ENCODE measurements at places on chromosomes 3 and 15. TPM values are rescaled to one million over a fixed set of nuclear protein-coding genes. Genes with fewer than 3 reads are reported as not detected.

DNA sequence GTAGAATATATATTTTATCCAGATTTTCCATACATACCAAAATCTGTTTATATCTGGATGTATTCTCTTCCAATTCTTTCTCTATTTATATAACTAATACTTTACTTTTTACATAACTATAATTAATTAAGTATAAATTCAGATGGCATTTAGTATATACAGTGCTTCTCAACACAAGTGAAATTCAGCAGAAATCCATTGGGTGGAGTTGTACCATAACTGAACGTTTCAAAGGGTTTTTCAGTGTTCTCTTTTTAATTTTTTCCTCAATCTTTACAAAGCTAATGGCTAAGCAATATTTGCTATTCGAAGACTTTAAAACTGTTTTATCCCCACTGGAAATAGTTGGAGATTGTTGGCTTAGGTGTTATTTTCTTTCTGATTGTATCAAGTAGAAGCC is 13.9 kb upstream of the ZBBX start:
- DNase-seq: no peak

DNA sequence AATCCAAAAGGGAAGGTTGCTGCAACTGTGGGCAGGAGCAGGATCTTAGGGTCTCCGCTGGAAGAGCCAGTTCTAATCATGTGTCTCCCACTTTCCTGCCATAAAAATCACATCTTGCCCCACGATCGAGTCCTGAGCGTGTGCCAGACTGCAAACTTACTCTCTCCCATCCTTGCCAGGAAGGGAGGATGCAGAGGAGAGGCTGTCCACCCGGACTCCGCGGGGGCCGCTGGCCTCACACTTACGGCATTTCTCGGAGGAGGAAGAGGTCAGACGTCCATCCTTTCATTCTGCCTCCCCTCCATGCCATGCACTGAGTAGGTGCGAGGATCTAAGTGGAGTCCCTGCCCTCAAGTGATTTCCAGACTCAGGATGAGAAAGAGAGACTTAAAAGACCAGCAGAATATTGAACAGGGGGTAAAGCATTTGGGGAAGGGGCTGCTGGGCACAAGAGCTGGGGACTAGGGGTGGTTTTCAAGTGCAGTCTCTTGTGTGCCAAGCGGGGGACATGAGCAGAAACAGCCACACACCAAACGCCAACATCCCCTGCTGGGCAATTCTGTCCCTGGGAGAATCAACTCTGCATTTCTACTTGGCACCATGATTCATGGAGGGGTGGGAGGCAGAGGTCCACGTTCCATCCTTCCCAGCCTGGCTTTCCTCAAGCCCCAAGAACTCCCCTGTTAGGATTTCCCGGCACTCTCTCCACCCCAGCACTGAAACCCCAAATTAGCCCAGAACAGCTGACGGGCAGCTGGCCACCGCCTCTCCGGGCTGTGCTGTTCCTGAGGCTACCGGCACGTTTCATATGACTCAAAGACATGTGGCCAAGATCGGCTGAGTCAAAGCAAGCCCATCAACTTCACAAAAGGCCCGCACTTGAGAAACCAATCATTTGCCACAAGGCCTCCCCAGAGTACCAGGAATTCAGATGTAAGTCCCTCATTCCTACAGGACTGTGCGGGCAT is 11.6 kb downstream of the OXTR start:
- DNase-seq: no peak

GRCh38 chr3:4517643-4518311 is 24.6 kb downstream of the ITPR1 start:
- no peak for DNase-seq

ROPN1 gene
- 0.30 TPM for polyA plus RNA-seq

- no peak for DNase-seq
These were observed 36.6 kb upstream of the ARID3B start for GRCh38 chr15:74504418-74504817.

- no peak for DNase-seq
These were observed 82.6 kb upstream of the NANOGP8 start for GRCh38 chr15:35167675-35168074.

HCLS1 gene
- polyA plus RNA-seq: 171 TPM
